Stimulated activated CD8-positive, alpha-beta memory T cell treated with anti-CD3 and anti-CD28 coated beads, Interleukin-15, amount 100 ng/mL, for 24 hours (primary cell): ENCODE measurements at places on chromosomes 1 and 21.

DNA sequence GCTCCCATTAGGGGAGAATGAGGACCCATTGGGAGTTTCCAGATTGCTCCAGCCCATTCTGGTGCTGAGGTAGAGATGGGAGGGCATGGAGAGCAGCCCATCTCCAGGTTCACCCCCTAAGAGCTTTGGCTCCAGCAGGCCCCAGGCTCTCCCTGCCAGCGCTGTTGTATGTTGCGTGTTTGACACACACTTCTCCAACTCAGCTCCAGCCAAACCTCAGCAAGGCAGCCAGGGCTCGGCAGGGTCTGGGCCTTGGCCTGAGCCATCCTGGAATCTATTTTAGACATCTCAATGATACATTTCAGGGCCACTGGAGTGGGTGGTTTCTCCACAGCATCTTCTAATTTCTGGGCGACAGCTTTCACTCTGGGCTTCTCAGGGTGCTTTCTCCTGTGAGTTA lies 117.0 kb downstream of the NAV1 start:
- no peak for DNase-seq

- no peak for DNase-seq
Measured at GRCh38 chr1:52032124-52032784, 1.4 kb downstream of the KTI12 start.

GRCh38 chr1:86846164-86846647 lies 67.7 kb downstream of the SELENOF start:
- no peak for DNase-seq

DNA sequence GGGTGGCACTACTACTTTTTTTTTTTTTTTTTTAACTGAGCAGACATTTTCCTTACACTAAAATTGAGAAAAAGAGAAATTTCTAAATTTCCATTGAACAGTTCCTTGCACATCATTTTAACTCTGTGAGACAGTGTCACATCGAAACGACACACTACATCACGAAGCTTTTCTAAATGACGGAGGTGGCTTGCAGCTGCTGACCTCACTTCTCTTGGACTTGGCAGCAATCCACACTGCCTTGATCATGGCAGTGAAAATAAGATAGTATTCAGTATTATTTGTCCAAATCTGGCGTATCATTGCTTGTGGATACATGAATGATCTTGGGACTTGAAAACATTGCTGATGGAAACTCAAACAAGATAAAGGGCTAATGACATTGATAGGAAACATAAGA lies 80.3 kb upstream of the CYYR1 start:
- DNase-seq, result no peak

GRCh38 chr1:205669341-205670149 lies 10.8 kb downstream of the SLC45A3 start:
- no peak for DNase-seq

DNA sequence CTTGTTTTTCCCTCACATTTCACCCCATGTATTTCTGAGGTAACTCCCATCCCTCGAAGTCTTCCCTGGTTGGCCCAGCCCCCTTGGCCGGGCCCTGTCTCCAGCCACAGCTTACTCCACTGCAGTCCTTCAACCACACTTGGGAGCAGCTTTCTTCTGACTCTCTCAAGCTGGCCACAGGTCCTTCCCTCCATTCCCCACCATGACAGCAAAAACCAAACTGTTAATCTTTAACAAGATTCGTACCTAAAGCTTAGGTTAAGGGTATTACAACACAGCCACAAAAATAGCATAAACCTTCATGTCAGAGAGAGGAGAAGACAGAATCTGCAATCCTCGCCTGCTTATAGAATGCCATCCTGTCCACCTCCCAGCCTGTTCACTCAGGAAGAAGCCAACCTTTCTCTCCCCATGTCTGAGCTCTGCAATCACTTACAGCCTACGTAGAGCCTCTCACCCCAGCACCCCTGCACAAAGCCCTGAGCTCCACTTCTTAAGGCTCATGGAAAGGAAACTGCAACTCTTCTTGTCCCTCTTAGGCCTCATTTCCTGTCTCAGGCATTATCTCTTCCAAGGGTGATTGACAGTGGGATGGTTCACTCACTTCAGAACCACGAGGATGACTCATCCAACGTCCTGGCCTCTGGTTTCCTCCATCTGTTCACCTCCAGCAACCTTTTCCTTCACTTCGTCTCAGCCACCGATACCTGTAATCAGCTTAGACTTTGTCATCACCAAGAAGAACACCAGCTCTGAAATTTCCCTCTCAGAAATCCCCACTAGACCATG lies 72.8 kb downstream of the CD2 start:
- DNase-seq, result no peak

GRCh38 chr1:207868774-207869721 lies 41.9 kb downstream of the CD34 start:
- DNase-seq, result peak; percentile 57

DNA sequence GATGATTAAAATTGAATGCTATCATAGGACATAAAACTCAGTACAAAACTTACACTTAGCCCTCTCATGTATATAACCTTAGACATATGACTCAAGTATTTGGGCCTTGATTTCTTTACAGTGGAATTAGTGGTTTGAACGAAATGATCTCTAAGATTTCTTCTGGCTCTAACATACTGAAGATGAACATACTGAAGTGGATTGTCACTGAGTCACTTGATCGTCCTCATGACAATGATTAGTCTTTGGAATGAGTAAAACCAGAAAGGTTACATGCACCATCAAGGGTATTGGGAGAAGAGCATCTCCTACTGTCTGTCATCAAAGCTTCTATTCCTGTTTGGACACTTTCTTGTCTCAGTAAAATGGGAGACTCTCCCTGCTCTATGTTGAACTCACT lies 17.4 kb downstream of the FMN2 start:
- DNase-seq, result no peak

- DNase-seq, result no peak
Measured at GRCh38 chr1:242754125-242754524, 229.6 kb upstream of the PLD5 start.

- DNase-seq, result no peak
Measured at GRCh38 chr1:167689567-167689920, 32.2 kb upstream of the MPZL1 start.

DNA sequence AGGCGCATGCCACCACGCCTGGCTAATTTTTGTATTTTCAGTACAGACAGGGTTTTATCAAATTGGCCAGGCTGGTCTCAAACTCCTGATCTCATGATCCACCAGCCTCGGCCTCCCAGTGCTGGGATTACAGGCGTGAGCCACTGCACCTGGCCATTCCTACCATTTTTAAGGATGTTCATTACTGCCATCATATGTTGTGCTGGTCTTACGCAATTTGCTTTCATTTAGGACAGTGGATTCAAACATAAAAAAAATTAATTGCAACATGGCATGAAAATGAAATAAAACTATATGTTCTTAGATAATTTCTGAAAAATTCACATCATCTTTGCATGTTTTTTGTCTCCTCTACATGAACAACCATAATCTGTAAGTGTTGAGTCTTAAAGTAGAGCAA lies 527.7 kb downstream of the LTN1 start:
- DNase-seq, result no peak

DNA sequence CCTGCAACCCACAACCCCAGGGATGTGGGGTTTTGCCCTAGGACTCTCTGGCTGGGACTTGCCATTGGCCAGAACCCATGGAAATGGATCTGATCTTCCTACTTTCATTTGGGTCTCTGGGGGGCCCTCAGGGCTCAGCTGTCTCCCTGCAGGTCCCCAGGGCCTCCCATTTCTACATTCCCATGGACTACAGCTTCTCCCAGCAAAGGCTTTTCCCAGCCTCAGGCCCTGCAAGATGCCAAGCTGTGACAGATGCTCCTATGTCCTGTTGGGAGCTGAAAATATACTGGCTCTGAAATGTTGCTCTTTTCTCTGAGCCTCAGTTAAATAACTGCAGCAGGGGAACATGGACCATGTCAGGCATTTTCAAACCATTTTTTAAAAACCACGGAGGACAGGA lies 99.5 kb upstream of the IGSF21 start:
- no peak for DNase-seq

DNA sequence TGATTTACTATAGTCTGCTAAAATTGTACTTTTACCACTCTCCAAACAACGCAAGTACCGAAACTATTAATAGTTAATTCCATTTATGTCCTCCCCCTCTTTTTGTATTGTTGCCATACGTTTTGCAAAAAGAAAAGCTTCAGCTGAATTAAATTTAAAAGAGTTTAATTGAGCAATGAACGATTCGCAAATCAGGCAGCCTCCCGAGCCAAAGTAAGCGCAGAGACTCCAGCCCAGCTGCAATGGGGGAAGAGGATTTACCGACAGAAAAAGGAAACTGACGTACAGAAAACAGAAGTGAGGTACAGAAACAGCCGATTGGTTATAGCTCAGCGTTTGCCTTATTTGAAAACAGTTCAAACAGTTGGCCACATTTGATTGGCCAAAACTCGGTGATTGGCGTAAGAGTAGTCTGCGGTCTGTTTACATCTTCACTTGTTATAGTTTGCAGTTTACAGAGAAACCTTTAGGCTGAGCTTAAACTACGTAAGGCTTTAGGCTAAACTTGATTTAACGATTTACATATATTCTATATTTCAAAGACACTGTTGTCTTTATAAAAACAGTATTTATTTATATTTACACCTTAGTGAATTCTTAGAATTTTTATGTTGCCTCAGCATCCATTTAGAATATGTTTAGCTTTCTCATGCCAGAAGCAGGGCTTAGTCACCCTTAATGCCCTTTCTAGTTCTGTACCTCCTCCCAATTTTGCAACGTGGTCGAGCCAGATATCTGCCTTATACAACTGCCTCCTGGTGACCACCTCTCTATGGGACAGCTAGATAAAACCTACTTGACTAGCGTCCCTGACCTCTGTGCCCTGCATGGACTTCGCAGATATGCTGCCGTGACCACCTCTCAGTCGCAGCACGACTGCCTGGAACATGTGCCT lies 23.8 kb downstream of the CR1 start:
- no peak for DNase-seq

DNA sequence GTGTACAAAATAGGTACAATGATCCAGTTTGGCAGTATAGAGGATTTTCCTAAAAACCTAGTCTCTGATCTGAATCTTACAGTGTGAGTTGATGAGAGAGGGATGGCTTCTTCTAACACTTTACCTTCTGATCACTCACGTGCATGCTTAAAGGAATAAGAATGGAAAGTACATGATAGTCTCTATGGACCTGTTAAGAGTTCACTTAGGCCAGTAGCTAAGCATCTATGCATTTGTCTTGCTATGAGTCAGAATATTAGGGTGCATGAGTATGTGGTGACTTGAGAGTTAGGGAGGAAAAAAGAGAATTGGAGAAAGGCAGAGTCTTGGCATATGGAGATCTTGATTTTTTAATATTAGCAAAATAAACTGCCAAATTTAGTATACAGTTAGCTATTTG lies 206.3 kb downstream of the COL11A1 start:
- no peak for DNase-seq

- no peak for DNase-seq
Measured at GRCh38 chr1:53051676-53052075, 10.3 kb upstream of the PODN start.

DNA sequence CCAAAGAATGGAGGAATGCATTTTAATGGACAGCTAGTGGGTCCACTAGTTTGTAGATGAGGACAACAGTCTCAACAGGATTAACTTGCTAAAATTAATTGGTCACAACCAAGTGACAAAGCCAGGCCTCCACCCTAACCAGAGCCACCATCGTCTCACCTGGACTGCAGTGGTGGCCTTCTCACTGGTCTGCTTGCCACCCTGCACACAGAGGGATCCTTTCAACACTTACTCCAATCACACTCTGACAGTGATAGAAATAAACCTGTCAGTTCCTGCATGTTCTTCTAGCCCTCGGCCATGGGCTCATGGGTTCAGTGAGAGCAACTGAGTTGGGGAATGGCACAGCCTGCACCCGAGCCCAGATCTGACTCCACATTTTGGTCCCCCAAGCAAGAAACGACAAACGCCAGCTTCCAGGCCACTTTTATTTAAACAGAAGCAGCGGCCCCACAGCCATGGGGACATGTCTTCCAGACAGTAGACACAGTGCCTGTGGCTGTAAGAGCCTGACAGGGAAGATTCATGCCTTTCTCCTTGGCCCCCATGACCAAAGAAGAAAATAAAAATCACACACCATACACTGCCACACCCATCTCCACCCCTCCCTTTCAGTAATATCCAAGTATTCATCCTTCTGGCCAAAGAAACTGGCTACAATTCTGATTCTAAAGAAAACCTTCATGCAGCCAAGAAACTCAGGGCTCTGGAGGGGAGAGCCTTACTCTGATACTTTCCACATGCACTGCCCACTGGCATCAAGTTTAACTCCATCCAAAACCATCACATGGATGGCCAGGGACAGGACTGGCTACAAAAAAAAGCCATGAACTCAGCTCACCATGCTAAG lies 37.6 kb downstream of the DHCR24 start:
- no peak for DNase-seq

- no peak for DNase-seq
Measured at GRCh38 chr21:35838350-35838749, 222.0 kb downstream of the SETD4 start.

DNA sequence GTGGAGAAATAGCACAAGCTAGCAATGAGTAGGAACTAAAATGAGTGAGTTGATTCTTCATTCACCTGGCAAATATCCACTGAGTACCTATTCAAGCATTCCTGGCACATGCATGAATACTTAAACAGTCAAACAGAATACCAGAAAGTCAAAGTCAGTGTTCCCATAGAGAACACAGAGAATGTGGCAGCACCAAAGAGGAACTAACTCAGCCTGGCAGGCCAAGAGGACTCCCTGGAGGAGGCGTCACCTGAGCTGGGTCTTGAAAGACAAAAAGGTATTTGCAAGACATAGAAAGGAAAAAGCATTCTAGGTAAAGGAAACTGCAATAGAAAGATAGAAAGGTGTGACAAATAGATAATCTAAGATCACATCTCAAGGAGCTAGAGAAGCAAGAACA lies 49.7 kb downstream of the DMRTA2 start:
- no peak for DNase-seq

DNA sequence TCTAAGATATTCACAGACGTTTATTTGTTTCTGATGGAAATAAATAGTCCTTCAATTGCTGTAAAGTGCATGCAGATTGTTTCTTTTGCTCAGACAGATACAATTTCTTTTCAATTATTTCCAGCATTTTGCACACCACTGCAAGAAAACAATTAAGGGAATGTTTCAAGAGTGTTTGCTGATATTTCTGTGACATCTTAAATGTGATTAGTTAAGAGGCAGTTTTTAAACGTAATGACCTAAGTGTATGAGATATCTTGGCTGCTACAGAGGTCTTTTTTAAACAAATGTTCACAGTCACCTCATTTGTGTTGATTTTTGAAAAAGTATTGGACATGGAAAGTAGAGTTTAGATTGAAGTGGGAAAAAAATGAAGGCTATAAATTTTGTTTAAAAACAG lies 262.3 kb upstream of the BRINP3 start:
- no peak for DNase-seq

DNA sequence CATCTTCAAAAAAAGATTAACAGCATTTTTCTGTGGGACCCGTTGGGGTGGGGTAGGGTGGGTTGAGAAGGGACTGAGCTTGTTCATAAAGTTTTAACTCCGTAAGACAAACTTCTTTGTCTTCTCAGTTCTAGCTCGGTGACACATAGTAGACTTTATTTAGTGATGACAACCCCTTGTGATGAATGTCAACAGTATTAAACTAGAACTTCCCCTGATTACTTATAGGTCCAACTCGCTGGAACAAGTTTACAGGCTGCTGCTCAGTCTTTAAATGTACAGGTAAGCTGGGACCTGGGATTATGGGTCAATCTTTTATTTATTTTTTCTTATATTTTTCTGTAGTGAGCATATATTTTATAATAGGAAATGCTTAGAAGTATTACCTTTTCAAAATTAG lies 148.4 kb downstream of the CD247 start:
- no peak for DNase-seq
